Naive thymus-derived CD4-positive, alpha-beta T cell (primary cell): ENCODE measurements at places on chromosomes 1 and 21.

GRCh38 chr1:158094571-158094970, 86.1 kb upstream of the CD1D start:
- DNase-seq: no peak
- no peaks in the 10 kb centered on the region for H3K36me3 ChIP-seq
- no peak overlapping the region for H3K4me3 ChIP-seq
- H3K4me1 ChIP-seq: no peaks in the 10 kb centered on the region
- H3K27me3 ChIP-seq: no peaks in the 10 kb centered on the region
- H3K27ac ChIP-seq: no peak overlapping the region

GRCh38 chr21:35252831-35253230, 203.7 kb upstream of the RUNX1 start:
- no peaks in the 10 kb centered on the region for H3K36me3 ChIP-seq
- no peaks in the 10 kb centered on the region for H3K4me1 ChIP-seq
- H3K4me3 ChIP-seq: no peak overlapping the region
- DNase-seq: no peak

GRCh38 chr1:248906753-248907661, 972 bp downstream of the PGBD2 start:
- H3K4me3 ChIP-seq: peak overlapping the region; percentile 49
- no peaks in the 10 kb centered on the region for H3K27me3 ChIP-seq
- H3K4me1 ChIP-seq: peaks cover 9% of the 10 kb centered on the region
- no peak for DNase-seq

GRCh38 chr21:42733874-42734273, 80.5 kb downstream of the PDE9A start:
- H3K4me1 ChIP-seq: peaks cover 31% of the 10 kb centered on the region
- peaks cover 19% of the 10 kb centered on the region for H3K36me3 ChIP-seq
- H3K27ac ChIP-seq: no peak overlapping the region
- no peak for DNase-seq

- H3K27me3 ChIP-seq: no peaks in the 10 kb centered on the region
- no peak for DNase-seq
- no peak overlapping the region for H3K27ac ChIP-seq
Measured at GRCh38 chr21:45818276-45818903, 163.2 kb upstream of the COL6A1 start.

- no peak overlapping the region for H3K4me3 ChIP-seq
- H3K27ac ChIP-seq: no peak overlapping the region
- H3K36me3 ChIP-seq: no peaks in the 10 kb centered on the region
- DNase-seq: peak; percentile 13
Measured at GRCh38 chr1:58649555-58649954, 50.3 kb downstream of the MYSM1 start.

GRCh38 chr1:44237721-44238457, 24.6 kb downstream of the DMAP1 start:
- peak; percentile 51 for DNase-seq
- H3K36me3 ChIP-seq: no peaks in the 10 kb centered on the region
- H3K4me3 ChIP-seq: no peak overlapping the region
- H3K27ac ChIP-seq: no peak overlapping the region
- H3K27me3 ChIP-seq: no peaks in the 10 kb centered on the region
- peaks cover 7% of the 10 kb centered on the region for H3K4me1 ChIP-seq
